ENCODE measurements at places on chromosomes 11 and 22.

DNA sequence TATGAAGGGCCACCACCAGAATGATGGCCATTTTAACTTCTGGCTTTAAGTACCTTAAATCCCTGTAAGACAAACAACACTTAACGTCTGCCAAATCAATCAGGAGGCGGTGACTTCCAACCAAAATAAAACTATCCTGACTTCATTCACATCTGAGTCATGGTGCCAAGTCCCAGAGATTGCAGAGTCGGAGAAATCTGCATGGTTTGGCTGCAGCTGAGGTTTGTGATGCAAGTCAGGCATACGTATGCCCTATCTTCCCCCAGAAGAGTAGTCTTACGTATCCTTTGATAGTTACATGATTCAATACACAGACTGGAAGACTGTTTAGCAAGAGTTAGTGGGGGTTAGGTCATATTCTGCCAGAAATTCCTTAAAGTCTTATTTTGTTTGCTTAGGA lies 1.7 kb upstream of the GAB2 start:
- peak; percentile 93 for DNase-seq

DNA sequence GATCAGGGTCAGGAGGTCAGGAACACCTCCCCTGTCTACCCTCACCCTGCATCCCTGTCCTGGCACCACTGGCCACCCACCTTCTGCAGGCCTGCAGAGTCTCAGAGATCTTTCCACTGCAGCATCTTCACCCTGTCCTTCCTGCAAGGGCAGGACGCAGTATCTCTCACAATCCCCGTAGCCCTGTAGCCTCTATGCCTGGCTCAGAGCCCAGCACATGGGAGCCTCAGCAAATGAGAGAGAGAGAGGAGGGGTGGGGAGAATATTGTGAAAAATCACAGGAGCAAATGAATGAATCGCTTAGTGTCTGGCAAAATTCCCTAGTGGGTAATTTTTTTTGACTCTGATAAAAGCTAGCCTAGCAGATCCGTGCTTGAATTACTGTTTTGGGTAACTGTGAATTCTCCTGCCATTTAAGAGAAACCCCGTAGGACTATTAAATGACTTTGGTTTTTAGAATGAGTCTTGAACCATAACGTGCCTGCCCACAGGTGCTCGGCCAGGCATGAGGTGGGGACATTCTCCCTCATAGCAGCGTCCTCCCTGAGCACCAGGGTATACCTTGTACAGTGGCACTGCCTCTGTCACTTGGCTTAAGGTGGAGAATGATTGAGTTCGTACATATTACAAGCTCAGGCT lies 91.5 kb downstream of the MORC2 start:
- DNase-seq: peak; percentile 23

DNA sequence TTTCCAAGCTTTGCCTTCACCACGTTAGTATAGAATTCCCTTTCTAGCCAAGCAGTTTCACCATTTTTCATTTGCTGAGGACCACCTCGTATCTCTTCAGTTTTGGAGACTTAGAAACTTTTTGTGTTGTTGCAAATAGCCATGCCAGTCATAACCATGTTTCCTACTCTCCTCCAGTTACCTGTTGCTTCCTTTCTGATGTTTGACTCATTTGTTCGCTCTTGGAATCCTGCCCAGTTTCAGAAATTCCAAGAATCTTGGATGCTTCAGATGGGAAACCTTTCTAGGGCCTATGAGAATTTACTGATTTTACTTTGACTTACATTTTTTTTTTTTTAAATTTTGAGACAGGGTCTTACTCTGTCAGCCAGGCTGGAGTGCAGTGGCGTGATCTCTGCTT lies 65.4 kb downstream of the PPP6R3 start:
- DNase-seq: peak; percentile 68

- DNase-seq: no peak
Observed at GRCh38 chr11:67233584-67234190, 32.6 kb upstream of the GRK2 start.

DNA sequence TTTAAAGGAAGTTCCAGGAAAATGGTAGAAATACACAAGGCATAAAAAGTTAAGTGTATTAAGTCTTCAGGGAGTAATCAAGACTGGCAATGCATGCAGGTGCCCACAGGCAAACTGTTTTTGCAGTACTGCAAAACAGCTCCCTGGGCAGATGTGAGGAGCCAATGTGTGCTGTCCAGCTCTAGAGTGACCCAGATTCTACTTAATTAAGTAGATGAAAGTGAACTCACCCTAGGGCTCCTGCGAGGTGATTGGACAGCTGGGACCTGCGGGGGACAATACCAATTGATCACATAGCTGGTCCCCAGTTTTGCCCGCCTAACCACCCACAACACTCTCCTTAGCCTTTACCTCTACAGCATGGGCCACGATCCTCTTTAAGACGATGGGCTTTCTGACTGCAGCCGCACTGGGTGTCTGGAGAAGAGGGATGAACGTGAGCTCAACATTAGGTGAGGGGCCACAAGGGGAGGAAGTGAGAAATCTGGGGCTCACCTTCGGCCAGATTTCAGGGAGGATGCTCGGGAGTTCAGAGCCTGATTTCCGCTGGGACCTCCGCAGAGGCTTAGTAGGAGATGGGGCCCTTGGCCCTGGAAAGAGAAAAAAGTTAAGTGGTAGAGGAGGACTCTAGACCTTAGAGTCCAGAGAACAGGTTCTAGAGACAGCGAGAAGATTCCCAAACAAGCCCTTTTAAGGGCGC lies 556 bp downstream of the CDCA5 start:
- DNase-seq: no peak

- no peak for DNase-seq
Observed at GRCh38 chr11:129434641-129435498, 59.2 kb downstream of the BARX2 start.

DNA sequence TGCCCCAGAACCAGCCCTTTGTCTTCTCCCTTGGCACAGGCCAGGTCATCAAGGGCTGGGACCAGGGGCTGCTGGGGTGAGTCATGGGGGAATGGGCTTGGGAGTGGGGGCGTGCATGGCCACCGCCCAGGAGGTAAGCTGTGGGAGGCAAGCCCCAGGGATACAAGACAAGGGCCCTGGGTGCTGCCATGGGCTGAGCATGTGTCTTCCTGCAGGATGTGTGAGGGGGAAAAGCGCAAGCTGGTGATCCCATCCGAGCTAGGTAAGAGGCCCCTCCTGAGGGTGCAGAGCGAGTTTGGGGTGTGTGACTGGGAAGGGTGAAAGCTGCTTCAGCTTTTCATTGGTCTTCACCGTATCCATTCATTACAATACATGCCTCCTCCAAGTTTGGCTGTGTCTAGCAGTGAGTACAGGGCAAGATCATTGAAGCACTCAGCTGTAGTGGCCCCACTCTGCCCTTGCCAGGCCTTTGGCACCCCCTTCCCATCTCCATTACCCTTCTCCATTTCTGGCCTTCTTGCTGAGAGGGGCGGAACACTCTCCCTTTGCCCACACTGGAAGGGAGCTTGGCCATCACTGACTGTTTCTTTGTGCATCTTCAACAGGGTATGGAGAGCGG lies 2.5 kb downstream of the FKBP2 start:
- DNase-seq: no peak

GRCh38 chr11:67310246-67311050 lies 7.1 kb downstream of the SSH3 start:
- no peak for DNase-seq

GRCh38 chr22:17384612-17385330 lies 15.5 kb downstream of the CECR2 start:
- DNase-seq: no peak

- DNase-seq: no peak
Observed at GRCh38 chr11:77993902-77994301, 566 bp downstream of the INTS4 start.

GRCh38 chr22:43587574-43587973 lies 175.8 kb downstream of the MPPED1 start:
- peak; percentile 11 for DNase-seq

- DNase-seq: peak; percentile 98
Observed at GRCh38 chr11:73257342-73258103, 14.6 kb upstream of the P2RY6 start.

- DNase-seq: no peak
Observed at GRCh38 chr22:50626314-50626849, 1.6 kb downstream of the ARSA start.

GRCh38 chr22:21570398-21570797 lies 2.9 kb downstream of the UBE2L3 start:
- DNase-seq: no peak

GRCh38 chr11:26483108-26483507 lies 89.0 kb downstream of the MUC15 start:
- DNase-seq: no peak

DNA sequence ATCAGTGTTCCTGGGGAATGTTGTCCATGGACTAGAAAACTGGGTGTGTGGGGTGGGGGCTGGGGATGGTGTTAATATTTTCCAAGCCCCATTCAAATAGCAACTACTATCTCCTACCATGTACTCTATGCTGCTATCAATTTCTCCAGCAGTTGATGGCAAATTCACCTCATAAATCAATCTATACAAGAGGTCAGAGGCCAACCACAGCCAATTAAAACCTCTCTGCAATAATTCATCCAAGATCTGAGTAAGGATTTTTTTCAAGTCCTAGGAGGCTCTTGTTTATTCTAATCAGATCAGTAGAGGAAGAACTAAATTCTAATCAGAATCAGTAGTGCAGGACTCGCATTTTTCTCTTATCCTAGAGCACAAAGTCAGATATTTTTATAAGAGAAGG lies 73.4 kb upstream of the WT1 start:
- DNase-seq: no peak

GRCh38 chr11:46253258-46254132 lies 24.0 kb upstream of the CREB3L1 start:
- no peak for DNase-seq

- DNase-seq: no peak
Observed at GRCh38 chr11:72432347-72433287, 1.7 kb downstream of the CLPB start.

DNA sequence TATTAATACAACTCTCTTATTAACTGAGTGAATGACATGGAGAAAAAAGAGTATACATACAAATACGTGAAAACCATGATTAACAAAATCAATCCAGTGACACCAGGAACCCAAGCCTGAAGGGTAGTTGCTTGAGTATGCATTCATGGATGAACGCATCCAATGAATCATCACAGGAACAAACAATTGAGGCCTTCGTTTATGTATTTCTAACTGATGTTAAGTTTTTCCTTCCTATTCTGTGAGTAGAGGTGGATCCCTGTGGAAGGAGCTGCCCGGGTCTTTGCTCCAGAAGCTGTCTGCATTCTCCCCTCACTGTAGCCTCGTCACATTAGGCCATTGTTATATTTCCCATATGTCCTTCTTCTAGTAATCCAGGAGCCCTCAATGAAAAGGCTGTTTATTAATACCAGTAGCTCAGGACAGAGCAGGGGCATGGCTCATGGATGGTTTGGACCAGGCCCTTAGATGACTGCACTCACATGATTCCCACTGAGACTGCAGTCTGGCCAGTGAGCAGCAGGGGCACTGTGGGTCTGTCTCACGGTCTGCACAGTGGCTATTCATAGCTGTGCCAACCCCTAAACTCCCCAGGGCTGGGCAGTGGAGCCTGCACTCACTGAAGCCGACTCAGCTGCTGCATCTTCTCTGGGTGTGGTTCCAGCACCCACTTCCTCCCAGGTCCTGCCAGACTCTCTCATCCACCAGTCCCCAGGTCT lies 128.1 kb upstream of the TOP3B start:
- peak; percentile 71 for DNase-seq

DNA sequence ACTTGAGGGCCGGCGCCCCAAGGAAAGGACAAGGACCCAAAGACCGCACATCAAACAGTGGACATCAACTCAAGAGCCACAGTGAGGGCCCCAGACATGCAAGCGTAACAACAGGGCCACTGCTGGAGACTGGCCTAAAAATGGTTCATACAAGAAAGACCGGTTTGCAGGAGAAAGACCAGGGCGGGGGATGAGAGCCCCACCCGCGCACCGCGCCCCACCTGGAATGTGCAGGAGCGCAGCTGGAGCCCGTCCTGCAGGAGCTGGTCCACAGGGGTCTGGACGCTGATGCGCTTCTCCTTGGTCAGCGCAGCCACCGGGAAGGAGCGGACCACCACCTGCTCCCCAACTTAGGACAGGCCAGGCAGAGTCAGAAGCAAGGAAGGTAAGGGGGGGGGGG lies 13.9 kb downstream of the SBF1 start:
- DNase-seq: no peak

DNA sequence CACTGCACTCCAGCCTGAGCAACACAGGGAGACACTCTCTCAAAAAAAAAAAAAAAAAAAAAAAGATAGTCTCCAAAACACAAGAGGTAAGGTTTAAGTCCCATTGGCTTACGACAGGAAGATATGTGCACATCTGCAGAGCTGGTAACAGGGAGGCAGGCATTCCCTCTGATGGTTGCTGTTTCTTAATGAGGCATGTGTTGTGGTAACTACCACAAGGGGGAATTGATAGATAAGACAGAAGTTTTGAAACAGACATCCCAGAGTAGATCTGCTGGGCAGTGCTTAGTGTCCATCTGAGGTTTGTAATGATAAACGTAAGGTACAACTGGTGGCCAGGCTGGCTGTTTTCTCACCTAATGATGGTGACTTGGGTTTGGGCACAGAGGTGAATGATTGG lies 4.7 kb downstream of the EIF1AD start:
- DNase-seq: no peak

- DNase-seq: no peak
Observed at GRCh38 chr11:74465291-74465708, 2.0 kb downstream of the KCNE3 start.

DNA sequence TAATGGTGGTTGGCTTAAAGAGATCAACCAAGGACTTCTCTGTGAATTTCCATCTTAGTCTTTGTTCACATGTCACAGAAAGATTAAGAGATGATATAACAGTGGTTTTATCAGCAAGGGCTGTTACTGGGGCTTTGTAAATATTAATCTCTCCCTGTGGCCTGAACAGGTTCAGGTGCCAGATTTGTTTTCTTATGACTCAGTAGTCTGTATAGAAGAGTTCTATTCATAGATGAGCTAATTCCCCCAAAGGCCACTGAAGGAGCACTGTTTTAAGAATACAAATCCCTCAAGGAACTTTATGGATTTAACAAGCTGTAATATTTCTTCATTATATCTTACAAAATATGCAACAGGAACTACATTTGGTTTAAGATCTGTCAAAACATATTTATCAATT lies 50.4 kb downstream of the TCP11L1 start:
- no peak for DNase-seq

- no peak for DNase-seq
Observed at GRCh38 chr22:42439021-42439567, 6.9 kb upstream of the NFAM1 start.
